ENCODE measurements at places on chromosomes 3 and 15.

DNA sequence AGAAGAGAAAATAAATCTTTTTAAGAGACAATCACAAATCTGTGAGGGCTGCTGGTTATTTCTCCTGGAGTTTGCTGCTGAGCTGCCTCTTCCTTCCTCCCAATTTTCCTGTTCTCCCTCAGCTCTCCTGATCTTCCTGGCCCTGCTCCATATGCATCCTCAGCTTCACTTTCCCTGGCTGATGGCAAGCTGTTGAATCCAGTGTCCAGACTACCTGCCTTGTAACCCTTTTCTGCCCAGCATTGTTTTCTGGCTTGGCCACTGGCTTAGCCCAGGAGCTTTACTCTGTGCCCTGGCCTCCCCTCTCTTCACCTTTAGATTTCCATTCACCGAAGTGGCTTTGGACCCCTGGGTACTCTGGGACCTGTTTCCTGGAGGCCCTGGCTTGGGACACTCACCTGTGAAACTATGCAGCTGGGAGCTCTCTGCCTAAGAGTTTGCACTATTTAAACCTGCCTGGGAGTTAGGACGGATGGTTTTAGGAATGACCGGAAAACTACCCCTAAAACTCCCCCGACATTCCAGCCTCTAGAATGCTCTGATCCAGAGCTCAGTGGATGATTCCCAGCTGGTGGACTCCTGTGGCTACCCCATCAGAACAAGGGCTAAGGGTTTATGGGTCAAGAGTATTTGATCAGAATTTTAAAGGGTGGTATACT lies 90.0 kb downstream of the RBPMS2 start:
- no peak for DNase-seq

DNA sequence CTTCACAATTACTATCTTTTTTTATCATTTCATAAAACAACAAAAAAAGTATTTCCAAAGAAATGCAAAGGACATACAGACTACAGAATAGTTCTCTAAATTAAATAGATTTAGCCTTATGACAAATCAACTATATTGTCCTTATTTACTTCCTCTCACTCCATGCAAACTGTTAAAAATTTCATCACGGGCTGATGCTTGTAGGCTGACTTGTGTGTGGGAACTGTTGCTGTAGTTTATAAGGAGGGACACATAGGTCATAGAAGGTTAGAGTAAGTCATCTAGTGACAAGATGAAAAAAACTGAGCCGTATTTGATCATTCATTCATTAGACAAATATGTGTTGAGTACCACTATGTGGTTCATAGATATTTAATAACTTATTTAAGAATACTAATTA lies 232.5 kb upstream of the TBL1XR1 start:
- no peak for DNase-seq

DNA sequence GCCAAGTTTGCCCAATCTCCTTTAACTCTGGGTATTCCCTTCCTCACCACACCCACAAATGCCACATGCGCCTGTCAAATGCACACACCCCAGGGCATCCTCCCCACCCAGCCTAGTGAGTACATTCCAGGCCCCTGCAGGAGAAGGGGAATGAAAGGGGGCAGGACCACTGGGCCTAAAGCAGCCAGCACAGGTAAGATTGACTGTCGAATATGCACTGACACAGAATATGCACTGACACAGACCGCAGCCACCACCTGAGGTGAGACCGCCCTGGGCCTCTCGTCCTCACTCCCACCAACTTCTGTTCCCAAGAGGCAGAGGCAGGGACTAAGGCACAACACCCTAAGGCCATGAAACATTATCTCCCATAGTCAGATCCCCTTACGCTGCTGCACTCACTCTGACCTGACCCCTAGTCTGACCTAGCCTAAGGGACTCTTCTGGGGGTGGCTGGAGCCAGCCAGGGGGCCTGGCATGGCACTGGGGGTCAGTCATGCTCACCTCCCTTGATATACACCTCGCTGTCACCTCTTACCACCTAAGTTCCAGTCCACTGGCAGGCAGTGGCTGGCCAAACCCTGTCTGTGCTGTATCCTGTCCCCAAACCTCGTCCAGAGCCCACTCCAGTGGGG lies 10.8 kb downstream of the AP3B2 start:
- DNase-seq, result no peak

- no peak for DNase-seq
Observed at GRCh38 chr3:27119639-27120038, 249.5 kb downstream of the NEK10 start.

DNA sequence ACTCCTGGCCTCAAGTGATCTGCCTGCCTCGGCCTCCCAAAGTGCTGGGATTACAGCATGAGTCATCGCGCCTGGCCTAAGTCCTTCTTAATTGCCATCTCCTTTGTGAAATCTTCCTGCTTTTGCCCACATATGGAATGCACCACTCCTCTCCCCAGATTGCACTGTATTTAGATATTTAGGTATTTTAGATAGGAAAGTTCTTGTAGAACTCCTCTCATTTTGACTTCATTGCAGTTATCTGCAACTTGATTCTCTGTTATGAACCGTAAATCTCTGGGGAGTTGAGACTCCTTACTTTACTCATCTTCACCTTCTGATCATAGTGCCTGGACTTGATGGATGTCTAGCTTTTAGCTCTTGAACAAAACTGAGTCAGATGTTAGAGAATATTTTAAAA lies 150.7 kb downstream of the AKAP13 start:
- no peak for DNase-seq

DNA sequence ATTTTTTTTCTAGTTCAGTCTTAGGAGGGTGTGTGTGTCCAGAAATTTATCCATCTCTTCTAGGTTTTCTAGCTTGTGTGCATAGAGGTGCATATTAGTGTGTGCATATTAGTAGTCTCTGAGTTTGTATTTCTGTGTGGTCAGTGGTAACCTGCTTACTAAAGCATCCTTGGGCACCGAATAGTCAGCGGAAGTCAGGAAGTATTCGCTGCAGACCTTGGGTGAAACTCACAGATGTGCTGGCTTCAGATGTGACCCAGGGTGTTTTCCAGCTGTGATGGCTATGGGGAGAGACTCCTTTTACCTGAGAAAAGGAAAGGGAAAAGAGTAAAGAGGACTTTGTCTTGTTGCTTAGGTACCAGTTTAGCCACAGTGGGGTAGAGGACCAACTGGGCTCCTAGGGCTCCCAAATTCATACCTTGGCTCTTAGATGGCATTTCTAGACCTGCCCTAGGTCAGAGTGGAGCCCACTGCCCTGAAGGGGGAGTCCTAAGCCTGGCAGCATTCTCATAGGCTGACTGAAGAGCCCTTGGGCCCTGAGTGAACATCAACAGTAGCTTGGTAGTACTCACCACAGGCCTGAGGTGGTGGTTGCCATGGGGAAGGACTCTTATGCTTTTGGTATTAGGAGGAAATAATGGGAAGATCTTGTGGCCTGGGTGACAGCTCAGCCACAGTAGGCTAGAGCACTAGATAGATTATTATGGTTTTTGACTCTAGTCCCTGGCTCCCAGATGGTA lies 286.0 kb upstream of the ZPLD1 start:
- DNase-seq, result no peak

GRCh38 chr15:46091860-46092450 lies 457.1 kb downstream of the SQOR start:
- no peak for DNase-seq

- no peak for DNase-seq
Observed at GRCh38 chr15:86493884-86494283, 414.2 kb downstream of the AGBL1 start.

GRCh38 chr3:149585401-149585726 lies 72.5 kb downstream of the WWTR1 start:
- DNase-seq, result no peak

DNA sequence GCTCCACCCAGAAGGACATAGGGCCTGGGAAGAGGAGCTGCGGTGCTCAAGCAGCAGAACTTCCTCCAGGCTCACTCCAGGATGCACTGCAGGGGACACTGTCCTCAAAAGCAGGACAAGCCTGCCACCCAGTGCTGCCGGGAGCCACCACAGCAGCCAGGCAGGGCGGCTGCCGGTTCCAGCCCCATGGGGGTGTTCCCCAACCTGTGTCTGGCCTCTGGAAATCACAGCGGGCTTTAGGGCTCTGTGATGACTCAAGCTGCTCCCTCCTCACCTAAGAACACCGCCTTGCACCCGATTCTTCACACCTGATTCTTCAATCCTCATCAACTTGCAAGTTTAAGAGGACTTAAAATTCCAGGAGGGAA lies 71.9 kb upstream of the SLC6A11 start:
- no peak for DNase-seq

- no peak for DNase-seq
Observed at GRCh38 chr3:75294124-75294523, 370.0 kb upstream of the FRG2C start.

DNA sequence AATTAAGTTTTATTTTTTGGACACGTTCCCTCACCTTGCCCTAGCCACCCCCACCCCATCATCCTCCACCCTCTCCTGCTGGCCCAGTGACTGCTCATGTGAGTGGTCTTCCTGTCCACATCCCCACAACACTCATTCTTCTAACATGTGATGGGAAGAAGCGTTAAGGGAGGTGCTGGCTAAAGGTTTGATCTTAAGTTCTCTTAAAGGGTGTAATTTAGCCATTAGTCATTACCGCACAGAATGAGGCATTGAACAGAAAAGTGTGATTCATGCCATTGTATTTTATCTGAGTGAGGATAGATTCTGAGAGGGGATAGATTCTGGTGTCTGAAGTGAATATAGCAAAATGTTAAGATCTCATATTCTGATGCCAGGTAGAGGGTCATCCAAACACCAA lies 272.9 kb upstream of the TPM1 start:
- no peak for DNase-seq

- DNase-seq, result no peak
Observed at GRCh38 chr15:52309154-52309548, 13.5 kb upstream of the MYO5C start.

GRCh38 chr15:62121273-62122015 lies 43.6 kb downstream of the C2CD4B start:
- DNase-seq, result no peak

DNA sequence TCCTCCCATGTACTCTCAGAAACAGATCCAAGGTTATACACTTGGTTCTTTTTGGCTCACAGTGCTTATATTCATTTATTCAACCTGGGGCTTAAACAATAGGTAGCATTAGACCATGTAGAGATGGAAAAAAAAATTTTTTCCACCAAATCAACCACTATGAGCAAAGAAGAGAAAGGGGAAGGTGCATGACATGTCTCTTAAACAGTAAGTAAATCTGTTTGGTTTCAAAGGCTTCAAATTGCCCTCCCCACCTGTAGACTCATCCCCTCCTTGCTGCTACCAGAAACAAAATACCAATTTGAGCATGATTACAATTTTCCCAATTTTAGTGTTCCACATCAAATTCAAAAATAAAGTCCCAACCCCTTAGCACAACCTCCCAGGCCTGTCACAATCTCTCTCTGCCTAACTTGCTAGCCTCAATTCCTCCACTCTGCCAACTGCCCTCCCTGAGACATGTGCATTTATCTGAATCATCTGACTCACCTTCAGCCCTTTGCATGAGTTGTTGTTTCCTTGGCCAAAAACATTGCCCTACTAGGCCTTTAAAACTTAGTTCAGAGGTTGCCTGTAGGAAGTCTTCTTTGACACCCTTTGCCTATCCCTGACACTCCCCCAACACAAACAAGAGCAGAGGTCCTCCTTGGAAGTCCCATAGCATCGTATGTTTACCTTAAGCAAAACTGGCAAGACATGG lies 30.3 kb upstream of the TSC22D2 start:
- no peak for DNase-seq

DNA sequence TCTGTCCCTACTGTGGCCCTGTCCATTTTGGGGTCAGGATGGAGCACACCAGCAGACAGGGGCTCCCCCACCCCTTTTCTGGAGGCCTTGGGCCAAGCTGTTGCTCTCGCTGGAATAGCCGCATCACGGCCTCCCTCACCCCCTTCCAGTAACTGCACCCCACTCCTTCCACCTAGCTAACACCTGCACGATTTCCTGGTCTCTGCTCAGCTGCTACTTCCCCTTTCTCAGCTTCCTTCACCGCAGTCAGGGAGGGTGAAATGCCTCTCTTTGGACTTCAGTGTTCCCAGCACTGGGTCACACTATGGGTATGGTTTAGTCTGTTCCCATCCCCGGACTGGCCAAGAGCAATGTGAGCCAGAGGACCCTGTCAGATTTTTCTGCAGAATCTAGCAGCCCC lies 400.2 kb downstream of the MCTP2 start:
- DNase-seq, result no peak

DNA sequence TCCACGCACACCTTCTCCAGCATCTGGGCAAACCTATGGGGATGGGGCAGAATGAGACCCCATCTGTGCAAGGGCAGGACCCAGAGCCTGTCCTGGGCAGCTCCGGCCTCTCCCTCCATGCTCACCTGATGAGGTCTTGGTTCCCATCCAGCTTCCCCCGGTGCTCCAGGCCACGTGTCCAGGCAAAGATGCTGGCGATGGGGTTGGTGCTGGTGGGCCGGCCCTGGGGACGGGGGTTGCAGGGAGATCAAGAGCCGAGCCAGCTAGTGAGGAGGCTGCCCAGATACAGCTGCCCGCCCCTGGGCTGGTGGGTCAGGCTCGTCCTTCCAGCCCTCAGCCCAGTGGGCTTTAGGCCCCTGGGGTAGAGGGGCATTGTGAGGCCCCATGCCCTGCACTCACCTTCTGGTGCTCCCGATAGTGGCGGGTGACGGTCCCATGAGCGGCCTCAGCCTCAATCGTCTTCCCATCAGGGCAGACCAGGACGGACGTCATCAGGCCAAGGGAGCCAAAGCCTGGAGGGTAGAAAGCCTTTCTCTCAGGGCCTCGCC lies 17.3 kb downstream of the IDH2 start:
- DNase-seq, result no peak

GRCh38 chr3:10443272-10444109 lies 61.9 kb downstream of the ATP2B2 start:
- no peak for DNase-seq

- DNase-seq, result no peak
Observed at GRCh38 chr3:122890720-122891220, 95.9 kb downstream of the SLC49A4 start.

DNA sequence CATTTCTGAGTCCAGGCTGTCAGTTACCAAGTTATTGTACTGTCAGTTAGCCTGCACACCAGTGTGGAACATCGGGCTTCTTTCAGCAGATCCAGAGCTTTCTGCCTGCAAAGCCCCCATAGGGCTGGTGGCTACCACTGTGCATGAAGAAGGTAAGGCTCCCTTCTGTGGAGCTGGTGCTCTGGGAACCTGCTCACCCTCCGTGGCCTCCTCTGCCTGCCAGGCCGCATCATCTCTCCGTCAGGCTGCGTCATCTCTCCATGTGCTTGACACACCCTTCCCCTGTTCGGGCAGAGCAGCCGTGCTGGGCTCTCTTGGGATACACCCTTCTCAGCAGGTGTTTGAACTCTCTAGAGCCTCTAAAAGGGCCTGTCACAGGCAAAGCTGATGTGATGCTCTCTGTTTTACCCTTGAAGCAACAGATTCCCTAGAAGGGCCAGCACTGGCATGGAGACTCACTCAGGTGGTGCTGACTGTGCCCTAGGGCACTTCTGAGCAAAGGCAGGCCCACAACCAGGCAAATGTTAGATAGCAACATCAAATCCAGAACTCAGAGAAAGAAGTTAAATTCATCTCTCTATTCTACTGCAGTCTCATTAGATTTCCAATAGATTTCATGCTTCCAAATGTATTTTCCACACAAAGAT lies 261.1 kb downstream of the EPHB1 start:
- no peak for DNase-seq

- DNase-seq, result no peak
Observed at GRCh38 chr15:73727330-73727976, 25.7 kb downstream of the INSYN1 start.

GRCh38 chr3:38497031-38497430 lies 891 bp downstream of the EXOG start:
- no peak for DNase-seq

GRCh38 chr3:100003609-100004503 lies 110.4 kb downstream of the FILIP1L start:
- DNase-seq, result no peak

- DNase-seq, result no peak
Observed at GRCh38 chr3:11480663-11481298, 162.9 kb downstream of the VGLL4 start.

GRCh38 chr3:149635396-149635795 lies 22.4 kb downstream of the WWTR1 start:
- DNase-seq, result no peak

Data from amygdala (tissue), 56 donors.